ENCODE measurements at places on chromosomes 1 and 21.

- no peak for DNase-seq
These were observed 59.1 kb upstream of the TTC34 start for GRCh38 chr1:2860476-2861142.

DNA sequence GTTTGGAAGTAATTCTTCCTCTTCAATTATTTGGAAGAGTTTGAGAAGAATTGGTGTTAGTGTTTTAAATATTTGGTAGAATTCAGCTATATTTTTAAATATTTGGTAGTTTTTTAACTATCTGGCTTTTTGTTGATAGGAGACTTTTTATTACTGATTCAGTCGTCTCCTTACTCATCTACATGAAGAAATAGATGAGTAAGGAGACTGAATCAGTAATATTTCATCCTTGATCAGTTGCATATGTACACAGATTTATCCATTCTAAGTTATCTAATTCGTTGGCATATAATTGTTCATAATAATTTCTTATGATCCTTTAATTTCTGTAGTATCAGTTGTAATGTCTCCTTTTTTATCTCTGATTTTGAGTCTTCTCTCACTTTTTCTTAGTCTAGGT is 224.1 kb downstream of the GPR52 start:
- DNase-seq = no peak

- no peak for DNase-seq
These were observed 68.4 kb downstream of the LUZP1 start for GRCh38 chr1:23100074-23100748.

- DNase-seq = no peak
These were observed at the start of gene PTGS2 for GRCh38 chr1:186680245-186681061. PTGS2 (minus strand) TSS chr1:186680423; CDS start chr1:186680290, 133 bp downstream.

- no peak for DNase-seq
These were observed 282.1 kb upstream of the BRINP3 start for GRCh38 chr1:190759807-190760206.

GRCh38 chr1:14654554-14654953 is 56.1 kb downstream of the KAZN start:
- no peak for DNase-seq

DNA sequence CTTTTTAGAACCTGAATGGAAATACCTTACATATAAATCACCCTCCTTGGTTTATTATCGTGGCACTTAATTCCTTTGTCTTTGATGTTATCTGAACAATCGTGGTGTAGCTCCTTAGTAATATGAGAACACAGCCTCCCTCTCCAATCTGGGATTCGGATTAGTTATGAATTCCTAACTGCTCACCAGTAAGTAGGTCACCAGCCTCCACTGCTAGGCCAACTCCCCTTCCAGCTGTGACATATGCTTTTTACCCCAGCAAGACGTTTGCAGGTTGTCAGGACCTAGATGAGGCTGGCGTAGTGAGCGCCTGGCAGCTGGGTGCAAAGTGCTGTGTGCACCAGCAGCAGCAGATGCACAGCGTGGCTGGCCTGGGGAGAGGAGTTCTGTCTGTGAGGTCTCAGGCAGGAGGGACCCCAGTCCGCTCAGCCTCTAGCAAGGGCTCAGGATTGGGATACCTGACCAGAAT is 38.2 kb downstream of the NTPCR start:
- no peak for DNase-seq

DNA sequence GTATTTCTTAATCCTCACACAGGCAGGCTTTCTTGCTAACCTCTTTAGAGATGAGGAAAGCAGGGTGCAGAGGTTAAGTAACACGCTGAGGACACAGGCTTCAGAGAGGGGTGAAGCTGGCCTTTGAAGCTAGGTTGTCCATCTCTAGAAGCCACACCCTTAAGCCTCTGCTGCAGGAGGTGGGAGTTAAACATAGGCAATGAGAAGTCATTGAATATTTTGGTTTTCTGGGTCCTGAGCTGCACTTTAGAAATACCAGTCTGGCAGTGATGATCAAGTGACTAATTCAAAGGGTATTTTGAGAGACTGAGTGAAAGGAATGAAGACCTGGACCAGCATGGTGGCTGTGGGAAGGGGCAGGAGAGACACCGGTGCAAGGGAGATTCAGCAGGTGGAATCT is 9.9 kb downstream of the KCNJ15 start:
- no peak for DNase-seq
